ENCODE measurements at places on chromosomes 4 and X. TPM values are rescaled to one million over a fixed set of nuclear protein-coding genes. Genes with fewer than 3 reads are reported as not detected.

DNA sequence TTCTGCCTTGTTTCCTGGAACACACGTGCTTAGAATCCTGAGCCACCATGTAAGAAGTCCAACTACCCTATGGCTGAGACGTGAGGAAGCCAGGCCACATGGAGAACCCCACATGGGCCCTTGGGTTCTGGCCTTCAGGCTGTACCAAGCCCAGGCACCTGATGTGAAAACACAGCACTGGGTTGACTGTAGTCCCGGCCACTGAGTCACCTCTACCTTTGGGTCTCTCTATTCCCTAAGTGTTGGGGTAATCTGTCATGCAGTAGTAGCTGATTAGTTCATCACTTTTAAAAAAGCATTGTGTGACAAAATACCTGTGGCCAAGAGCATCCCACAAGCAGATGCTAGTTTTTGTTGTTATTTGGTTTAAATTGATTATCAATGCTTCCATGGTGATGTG is 24.3 kb downstream of the CFAP97 start:
- H3K36me3 ChIP-seq, result peaks cover 4% of the 10 kb centered on the region
- H3K4me1 ChIP-seq, result no peaks in the 10 kb centered on the region

DNA sequence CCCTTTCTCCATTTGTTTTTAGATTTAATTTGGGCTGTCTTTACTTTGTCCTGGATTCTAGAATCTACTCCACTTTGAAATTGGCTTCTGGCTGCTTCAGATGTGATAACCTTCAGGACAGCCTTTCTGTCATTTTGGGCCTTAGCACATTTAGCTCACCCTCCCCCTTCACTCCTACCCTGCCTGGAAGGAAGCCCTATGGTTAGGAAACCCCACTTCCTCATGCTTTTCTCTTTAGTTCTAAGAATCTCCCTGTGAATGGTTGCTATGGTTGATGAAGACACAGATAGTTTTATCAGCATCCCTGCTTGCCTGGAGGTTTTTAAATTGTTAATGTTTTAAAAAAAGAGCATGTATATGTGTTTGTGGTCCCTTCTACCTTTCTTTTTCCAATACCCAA is 100.7 kb upstream of the PTPN13 start:
- no peaks in the 10 kb centered on the region for H3K4me1 ChIP-seq
- no peaks in the 10 kb centered on the region for H3K27me3 ChIP-seq
- no peak overlapping the region for H3K4me3 ChIP-seq
- H3K36me3 ChIP-seq, result no peaks in the 10 kb centered on the region
- DNase-seq, result no peak

DNA sequence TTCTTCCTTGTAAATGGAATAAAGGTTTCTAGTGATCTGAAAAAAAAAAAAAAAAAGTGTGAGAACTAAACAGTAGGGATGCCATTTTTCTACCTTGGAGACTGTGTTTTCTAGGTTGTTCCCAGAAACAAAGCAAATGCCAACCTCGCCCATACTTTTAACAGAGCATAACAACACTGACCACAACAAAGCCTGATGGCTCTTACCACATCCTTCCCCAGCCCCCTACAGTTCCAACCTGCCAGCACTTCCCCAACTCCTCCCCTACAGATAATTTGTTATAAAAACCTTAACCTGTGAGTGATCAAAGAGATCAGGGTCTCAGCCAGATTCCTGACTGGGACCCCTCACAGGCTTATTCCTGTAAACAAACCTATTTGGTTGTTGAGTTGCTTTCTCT is 940.0 kb downstream of the SH3BGRL start:
- no peaks in the 10 kb centered on the region for H3K27me3 ChIP-seq
- H3K4me3 ChIP-seq, result no peak overlapping the region
- DNase-seq, result no peak
- H3K4me1 ChIP-seq, result no peaks in the 10 kb centered on the region
- no peak overlapping the region for H3K27ac ChIP-seq

AREG gene
- polyA plus RNA-seq, result 30.3 TPM

KLHL13 gene
- polyA plus RNA-seq, result 2.9 TPM

- no peaks in the 10 kb centered on the region for H3K27me3 ChIP-seq
- DNase-seq, result peak; percentile 39
- no peaks in the 10 kb centered on the region for H3K36me3 ChIP-seq
Measured at GRCh38 chrX:154596290-154596929, 11.5 kb downstream of the CTAG1A start.

GRCh38 chr4:170259631-170260153 is 169.9 kb upstream of the AADAT start:
- H3K36me3 ChIP-seq, result no peaks in the 10 kb centered on the region
- DNase-seq, result peak; percentile 83
- H3K27ac ChIP-seq, result no peak overlapping the region
- no peaks in the 10 kb centered on the region for H3K27me3 ChIP-seq

DNA sequence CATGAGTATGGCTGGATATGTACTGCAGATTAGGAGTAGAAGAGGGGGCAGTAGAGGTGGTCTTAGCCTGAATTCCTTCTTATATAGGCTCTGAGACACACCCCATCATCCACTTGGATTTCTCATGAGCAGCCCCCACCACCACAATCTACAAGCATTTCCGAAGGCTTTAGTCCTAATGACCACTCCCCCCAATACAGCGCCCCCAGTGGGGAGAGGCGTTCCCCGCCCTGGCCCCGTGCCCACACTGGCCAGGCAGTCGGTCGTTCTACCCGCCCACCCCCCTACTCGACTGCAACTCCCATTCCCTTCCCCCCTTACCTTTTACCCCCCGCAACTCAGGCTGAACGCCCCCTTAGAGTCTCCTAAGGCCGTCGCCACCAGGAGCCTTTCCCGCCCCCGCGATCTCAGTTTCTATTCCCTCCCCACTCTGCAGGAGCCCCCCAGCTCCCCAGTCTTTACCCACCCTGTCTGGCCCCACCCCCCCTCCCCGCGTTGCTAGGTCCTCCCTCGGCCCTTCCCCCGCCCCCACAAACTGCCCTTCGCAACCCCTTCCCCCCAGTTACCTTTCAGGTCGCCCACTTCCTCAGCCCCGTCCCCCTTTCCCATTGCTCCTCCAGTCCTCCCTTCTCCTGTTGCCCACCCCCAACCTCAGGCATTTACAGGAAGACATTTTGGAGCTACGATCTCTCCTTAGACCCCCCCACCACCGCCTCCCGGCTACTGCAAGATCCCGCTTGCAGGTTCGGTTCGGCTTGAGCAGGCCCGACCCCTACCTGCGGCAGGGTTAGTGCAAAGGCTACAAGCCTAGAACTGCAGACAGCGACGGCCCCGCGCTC is 468 bp downstream of the ZMYM3 start:
- DNase-seq, result no peak
- peaks cover 13% of the 10 kb centered on the region for H3K4me1 ChIP-seq
- H3K36me3 ChIP-seq, result peaks cover 20% of the 10 kb centered on the region
- no peaks in the 10 kb centered on the region for H3K27me3 ChIP-seq
- H3K4me3 ChIP-seq, result peak overlapping the region; percentile 77

DNA sequence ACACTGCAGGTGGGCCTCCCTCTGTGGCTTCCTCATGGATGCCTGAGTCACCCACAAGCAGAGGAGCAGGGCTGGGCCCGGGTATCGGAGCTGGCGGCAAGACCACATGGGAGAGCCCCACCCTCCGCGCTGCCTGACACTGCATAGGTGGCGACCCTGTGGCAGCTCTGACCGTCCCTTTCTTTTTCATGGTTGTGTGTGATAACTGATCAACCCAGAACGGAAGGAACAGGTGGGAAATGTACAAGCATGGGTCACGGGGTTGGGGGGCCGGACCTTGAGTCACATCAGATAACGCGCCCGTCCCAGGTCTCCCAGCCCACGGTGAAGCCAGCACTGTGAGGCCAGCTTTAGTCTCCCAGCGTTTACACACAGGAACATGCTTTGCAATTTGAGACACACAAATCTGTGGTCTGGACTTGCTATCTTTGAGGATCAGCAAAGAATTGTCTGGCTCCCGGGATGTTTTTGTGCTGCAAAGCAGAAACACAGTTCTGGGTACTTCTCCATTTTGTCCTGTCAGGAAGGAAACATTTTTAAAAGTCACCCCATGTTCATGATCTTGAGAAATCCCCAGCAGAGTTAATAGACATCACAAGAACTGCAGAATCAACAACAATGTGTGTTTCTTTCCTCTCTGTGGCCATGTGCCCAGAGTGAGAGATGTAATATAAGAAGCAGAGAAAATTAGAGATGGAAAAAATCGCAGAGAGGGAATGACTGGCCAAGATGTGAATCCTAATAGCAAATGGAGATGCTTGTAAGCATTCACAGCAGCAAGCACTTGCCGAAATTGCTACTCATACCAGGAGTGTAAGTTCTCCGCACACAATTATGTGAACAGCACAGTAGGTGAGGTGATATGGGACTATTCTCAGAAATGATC is 70.1 kb upstream of the CBR4 start:
- no peaks in the 10 kb centered on the region for H3K36me3 ChIP-seq
- peak overlapping the region; percentile 22 for H3K4me3 ChIP-seq
- H3K27me3 ChIP-seq, result no peaks in the 10 kb centered on the region
- H3K4me1 ChIP-seq, result peaks cover 10% of the 10 kb centered on the region
- H3K27ac ChIP-seq, result peak overlapping the region; percentile 33
- DNase-seq, result peak; percentile 29

Data from thymus (tissue), 14 donors.